Heart left ventricle (tissue), 16 donors: ENCODE measurements at places on chromosomes 11 and 22. TPM values are rescaled to one million over a fixed set of nuclear protein-coding genes. Genes with fewer than 3 reads are reported as not detected.

Gene KCNJ1
- 0.08 TPM for polyA plus RNA-seq

Gene FKBP2
- polyA plus RNA-seq = 250 TPM

Gene ROBO4
- 21.8 TPM for polyA plus RNA-seq

Gene CHRM1
- polyA plus RNA-seq = not detected

Gene PAMR1
- polyA plus RNA-seq = 3.5 TPM

Gene OR8A1
- polyA plus RNA-seq = not detected

Gene OR9Q1
- polyA plus RNA-seq = not detected

DNA sequence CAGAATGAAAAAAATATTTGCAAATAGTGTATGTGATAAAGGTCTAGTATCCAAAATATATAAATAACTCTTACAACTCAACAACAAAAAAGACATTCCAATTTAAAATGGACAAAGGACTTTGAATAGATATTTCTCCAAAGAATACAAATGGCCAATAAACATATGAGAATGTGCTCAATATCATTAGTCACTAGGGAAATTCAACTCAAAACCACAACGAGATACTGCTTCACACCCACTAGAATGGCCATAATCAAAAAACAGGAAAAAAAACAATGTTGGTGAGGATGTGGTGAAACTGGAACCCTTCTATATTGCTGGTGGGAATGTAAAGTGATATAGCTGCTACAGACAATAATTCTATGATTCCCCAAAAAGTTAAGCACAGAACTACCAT lies 38.6 kb upstream of the RPS13 start:
- no peak for DNase-seq

- no peak for DNase-seq
Measured at GRCh38 chr22:17191163-17191784, 28.0 kb downstream of the ADA2 start.

- DNase-seq = peak; percentile 52
Measured at GRCh38 chr11:111565114-111565720, 24.7 kb downstream of the LAYN start.

- DNase-seq = no peak
Measured at GRCh38 chr11:45899086-45899447, 8.0 kb downstream of the FREY1 start.

DNA sequence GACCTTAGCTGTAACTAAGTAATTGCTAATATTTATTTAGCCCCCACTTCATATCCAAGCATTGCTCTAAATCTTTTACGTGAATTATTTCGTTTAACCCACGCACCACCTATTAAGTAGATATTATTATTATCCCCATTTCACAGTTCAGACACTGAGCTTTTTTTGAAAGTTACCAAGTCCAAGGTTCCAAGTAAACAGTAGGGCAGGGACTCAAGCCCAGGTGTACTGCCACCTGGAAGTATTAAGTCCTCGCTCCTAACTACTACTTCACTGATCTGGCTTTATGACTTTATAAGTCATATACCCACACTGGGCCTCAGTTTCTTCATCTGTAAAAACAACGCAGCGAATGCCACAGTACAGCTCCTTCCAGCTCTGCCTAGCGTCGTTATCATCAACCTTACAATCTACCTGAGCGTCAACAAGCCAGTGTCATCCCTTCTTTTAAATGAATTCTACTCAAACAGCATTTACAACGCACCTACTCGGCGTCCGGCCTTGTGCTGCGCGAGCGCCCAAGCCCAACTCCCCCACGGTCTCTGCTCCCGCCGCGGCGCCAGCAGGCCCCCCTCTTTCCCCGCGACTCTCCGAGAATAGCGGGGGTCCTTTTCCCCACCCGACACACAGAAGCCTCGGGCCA lies 624 bp downstream of the TMEM41B start:
- no peak for DNase-seq

DNA sequence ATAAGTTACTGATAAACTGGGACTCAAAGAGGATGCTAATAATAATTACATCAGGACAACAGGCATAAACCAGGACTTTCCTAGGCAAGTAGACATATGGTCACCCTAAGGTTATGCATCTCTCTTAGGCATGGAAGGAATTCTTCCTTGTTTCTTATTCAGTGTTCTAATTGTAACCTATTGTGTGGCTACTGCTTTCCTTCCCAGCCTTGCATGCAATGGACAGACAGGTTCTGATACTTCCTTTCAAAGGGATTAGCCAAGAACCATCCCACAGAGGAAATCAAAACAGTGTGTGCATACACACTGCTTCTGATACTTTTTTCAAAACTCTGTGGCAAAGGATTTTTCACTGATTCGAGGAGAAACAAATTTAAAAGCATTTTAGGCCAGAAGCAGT lies 48.3 kb downstream of the RRAS2 start:
- DNase-seq = no peak

DNA sequence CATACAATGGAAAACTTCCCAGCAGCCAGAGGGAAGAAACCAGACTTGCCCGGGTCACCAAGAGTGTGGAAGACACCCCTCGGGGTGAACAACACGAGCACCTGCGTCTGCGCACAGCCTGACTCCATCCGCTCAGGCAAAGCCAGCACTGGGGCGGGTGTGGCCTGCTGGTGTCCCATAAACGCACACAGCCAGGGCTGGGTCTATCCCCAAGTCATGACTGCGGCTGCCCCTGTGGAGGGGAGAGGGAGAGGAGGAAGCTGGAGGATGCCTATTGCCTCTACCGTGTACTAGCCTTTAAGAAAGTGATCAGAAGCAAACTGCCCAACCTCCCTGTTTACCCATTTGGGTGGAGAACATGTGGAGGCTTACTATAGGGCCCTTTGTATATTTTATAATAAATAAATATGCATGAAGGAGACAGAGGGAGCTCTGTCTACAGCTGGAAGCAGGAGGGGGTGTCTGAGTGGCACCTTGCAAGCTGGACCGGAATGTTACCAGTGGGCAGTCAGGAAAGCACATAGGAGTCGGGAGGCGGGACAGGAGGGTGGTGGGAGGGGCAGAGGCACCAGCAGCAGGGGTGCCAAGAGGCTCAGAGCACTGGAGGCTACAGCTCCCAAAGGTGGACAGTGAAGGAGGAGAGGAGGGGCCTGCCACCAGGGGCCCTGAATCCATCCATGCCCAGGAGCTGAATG lies 79.6 kb downstream of the PHF21B start:
- DNase-seq = peak; percentile 56

DNA sequence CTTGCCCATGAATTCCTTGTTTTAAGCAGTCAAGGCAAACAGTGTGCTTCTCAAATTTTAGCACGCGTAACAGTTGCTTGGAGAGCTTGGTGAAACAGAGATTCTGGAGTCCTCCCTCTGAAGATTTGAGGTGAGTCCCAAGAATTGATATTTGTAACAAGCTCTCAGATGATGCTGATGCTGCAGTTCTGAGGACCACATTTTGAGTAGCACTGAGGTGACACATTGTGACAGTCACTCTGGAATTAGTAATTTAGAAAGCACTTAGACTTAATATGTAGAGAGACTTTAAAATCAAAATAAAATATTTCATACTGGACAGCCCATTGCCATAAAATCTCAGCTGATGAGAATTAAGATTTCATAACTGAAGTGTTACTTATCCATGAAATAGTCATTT lies 38.5 kb downstream of the DNAJC24 start:
- no peak for DNase-seq

DNA sequence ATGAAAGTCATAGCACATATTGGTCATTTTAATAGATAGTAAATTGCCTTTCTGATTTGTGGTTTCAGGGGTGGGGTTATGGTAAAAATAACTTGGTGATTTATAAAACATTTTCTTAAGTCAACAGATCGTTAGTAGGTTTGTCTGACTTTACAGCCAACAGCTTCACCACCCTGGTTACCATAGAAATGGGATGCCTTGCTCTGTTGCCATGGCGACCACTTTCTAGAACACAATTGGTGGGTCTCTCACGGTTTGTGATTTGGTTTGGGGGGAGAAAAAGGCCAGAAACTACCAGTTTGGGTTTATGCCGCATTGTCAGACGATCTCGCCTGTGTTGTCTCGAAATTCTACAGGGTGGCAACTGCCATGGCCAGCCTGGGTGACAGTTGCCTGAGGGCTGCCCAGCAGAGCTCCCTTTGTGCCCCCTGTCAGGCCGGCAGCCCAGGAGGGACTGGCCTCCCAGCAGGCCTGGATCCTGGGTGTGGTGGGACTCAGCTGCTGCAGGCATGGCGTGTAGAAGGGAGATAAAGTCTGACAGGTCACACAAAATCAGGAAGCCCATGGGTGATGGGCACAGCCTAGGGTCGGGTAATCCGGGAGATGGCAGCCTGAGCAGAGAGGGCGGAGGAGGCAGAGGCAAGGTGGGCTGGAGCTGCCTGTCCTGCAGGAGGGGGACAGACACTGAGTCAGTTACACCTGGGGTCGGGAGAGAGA lies 30.9 kb downstream of the KCNC1 start:
- no peak for DNase-seq

GRCh38 chr11:13868710-13869397 lies 93.7 kb upstream of the SPON1 start:
- DNase-seq = no peak

DNA sequence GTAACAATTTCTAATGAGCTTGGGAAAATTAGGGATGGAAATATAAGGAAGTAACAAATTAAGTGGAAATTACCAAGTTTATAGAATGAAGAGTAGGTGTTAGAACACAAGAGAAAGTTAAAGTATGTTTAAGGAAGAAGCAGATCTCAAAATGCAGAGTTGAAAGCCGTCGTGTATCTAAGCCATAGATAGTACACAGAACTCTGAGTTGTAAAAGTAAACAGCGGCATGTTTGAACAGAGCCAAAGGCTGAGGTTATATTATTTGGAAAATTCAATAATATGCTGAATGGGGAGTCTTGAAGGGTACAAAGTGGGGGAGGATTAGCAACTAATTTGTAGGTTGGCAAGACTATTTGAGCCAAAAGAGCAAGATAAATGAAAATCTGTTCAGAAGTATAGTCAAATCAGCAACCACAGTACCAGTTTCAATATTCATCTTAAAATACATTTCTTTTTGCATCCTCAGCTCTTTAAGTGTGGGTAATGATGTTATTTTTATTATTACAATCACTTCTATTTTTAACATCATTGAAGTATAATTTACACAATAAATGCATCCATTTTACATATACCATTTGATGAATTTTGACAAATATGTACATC lies 594.8 kb upstream of the ANO3 start:
- DNase-seq = no peak

GRCh38 chr11:109343242-109343641 lies 78.7 kb upstream of the C11orf87 start:
- no peak for DNase-seq

DNA sequence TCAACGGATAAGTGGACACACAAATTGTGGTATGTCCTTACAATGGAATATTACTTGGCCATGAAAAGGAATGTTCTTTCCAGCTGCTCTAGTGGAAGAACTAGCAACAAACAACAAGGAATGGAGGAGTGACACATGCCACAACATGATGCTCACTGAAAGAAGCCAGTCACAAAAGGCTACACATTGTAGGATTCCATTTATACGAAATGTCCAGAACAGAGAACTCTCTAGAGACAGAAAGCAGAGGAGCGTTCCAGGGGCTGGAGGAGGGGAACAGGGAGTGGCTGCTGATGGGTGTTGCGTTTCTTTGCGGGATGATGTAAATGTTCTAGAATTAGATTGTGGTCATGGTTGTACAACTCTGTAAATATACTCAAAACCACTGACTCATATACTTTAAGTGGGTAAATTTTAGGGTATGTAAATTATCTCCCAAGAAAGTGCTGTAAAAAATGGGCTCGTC lies 32.4 kb upstream of the PDGFB start:
- DNase-seq = no peak

DNA sequence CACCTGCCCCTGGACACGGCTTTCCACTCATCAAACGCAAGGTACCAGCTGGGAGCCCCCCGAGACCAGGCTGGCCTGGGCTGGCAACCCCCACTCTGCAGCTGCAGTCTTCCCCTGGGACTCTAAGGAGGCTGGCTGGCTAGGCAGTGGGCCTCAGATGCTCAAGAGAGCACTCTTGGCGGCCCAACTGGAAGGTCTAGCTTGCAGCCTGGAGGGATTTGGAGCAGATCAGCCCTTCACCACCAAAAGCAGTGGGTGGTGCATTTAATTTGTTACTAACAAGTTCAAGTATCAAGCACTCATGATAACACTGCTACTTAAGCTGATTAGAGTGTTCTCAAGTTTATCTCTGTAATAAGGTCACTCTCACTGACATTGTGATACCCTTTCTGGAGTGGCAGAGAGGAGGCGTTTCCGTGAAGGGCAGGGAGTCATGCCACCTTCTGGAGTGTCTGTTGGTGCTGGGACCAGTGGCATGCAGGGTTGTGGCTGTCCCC lies 21.5 kb downstream of the C22orf23 start:
- DNase-seq = no peak

DNA sequence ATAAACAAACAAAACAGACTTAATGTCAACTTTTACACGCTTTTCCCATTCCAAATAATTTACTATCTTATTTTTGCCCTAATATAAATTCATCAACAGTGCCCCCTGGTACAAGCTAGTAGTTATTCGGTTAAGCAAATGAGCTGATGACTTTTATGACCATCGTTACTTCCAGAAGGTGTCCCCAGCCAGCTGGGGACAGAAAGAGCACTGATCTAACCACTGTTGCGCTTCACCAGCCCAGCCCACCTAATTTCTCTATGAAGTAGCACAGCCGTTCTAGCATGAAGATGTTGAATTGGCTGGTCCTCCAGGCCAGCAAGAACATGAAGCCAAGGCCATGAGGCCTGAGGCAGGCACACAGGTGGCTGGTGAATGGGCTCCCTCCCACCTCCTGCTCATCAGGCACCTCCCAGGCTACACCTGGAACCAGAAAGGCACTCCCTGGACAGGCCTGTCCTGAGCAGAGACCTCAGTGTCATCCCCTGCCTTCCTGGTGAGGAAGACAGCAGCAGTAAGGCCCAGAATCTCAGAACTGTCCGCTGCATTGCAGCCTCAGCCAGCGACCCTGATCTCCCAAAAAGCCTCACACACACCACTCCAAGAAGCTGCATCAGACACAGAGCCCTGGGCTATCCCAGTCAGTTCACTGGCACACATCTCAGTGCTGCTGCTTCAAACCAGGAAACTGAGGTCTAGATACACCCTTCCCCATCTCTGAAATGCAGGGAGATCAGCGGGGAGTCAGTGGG lies 12.9 kb downstream of the GNB1L start:
- no peak for DNase-seq

DNA sequence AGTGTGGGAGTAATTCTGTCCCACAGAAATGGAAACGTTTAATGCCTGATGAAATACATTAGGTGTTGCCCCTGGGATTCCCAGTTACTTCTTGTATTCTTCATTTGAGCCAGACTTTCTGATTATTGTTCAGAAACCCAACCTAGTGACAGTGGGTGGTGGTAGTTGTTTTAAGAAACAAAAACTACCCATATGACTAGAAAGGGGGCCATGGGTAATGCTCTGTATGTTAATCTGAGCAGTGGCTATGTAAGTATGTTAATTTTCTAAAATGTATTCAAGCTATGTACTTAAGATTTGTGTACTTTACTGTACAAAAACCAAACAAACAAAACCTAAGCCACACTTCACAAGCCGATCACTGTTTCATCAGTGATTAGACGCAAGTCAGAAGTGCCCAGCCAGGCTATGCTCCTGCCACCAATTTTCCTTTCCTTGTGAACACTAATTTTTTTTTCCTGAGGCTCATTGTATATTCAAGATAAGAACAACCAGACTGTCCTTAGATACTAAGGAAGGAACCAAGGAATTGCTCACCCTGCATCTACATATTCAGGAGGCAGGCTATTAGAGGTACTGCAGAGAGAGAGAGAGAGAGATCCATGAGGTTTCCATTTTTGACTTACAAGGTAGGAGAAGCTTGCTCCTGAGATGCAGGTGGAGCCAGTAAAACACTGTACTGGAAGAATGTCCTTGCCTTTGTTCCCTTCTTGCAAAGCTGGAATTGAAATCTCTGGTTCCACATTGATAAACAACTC lies 122.7 kb downstream of the DBX1 start:
- DNase-seq = no peak
